ENCODE measurements at places on chromosomes 7 and 10.
A peak's percentile ranks its signal among the peaks of the same experiment; 100 is the strongest.

DNA sequence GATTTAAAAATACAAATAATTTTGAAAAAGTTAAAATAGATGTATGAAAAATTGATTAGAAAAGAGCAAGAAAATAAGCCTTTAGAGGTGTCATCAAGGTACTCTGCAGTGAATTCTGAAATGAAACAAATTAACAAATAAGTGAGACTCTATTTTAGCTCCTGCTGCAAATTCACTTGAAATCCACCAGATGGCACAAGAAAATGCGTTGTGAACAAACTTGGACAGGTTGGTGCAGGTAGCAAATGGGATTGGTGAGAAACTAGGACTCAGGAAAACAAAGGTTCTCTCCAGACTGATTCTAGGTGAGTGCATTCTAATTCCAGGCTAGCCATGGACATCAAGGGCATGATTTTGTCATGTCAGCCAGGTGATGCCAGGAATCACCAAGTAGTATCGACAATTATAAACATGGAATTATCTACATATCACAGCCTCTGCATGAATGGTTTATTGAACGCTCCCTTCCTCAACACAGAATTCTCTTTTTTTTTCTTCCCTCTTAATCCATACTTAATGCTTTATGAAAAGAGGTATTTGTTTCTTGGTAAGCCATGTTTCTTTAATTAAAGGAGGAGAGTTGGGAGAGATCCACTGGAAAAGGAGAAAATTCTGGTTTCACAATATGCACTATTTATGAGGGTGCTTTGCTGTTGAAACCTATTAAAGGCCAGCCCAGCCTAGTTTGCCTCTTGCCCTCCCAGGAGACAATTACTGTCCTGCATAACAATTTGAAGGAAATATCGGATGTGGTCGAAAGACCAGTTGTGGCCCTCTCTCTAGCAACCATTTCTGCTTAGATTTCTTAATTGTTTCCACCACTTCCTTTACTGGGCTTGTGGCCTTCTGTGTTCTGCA is 118.1 kb downstream of the ZNF365 start:
- peak; percentile 40 for DNase-seq

DNA sequence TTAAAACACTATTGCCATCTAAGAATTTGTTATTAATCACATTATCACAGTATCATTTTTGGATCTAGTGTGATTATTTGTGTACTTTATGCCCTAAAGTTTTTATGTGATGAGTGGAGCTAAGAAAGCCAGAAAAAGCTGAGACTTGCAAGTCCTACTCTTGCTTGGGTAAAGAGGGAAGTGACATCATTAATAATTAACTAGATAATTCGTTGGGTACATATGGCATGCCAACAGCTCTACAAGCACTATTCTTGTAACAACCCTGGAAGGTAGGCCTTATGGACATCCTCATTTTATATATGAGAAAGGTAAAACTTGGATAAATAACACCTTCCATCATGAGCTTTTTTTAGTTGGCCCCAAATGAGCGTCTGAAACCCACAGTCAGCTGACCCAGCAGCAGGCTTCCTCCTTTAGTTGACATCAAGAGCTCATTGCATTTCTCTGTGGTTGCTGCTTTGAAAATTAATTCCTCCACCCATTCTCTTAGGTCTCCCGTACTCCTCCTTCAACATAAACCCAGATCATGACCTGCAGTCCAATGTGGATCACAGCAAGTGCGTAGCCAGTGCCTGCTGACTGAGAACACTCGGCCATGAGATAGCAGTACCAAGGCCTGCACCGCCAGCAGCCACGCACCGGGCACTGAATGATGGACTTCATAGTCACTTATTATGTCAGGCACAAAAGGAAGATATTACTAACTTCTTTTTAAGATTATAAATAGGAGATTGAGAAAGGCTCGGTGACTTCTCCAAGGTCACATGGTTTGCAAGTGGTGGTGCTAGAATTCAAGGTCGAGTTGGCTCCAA is 292.0 kb upstream of the AOAH start:
- no peak for DNase-seq

DNA sequence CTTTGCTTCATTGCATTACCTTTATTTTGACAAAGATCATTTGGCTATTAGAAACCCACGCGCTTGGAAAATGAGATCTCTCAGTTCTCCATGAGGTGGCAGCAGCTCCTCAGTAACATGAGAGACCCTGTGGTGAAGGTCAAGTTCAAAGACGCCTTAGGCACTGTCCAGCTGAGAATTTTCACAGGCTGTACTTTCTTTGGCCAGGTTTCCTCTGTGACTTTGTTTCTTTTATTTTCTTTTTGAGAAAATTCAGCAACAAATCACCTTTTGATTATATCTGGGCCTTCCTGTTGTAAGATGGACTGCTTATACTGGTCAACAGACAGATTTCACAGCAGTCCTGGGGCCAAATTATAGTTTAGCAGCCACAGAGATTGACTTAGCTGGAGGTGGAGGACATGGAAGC is 54.5 kb downstream of the RAB18 start:
- no peak for DNase-seq

DNA sequence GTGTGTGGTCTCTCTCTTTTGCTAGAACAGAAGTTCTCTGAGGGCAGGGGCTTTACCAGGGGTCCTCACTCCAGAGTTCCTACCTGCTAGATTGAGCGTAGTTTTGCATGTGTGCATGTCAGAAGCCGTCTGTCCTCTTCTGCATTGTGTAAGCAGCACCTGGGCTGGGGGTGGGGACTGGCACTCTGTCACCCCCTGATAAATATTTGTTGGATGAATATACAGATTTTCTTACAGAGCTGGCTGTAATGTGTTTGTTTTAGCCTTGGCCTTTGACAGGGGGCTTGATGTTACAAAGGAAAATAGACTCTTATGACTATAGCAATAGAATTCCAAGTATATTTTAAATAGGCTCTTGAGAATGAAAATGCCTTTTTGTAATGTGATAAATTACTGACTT is 46.6 kb downstream of the WDR37 start:
- DNase-seq: no peak

DNA sequence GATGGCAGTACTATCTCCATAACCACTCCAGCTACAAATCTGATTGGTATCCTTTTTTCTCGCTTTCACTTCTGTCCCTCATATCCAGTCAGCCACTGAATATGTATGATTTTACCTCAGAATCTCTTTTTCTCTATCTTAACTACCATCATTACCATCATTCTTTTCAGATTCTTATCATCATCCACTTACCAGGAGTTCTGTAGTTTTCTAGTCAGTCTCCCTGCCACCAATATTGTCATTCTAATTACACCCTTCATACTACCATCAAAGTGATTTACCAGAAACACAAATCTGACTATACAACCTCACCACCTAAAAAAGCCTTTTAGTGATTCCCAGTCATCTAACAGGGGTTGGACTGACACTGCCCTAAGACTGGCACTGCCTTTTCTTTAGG is 64.9 kb upstream of the TMEM140 start:
- no peak for DNase-seq

DNA sequence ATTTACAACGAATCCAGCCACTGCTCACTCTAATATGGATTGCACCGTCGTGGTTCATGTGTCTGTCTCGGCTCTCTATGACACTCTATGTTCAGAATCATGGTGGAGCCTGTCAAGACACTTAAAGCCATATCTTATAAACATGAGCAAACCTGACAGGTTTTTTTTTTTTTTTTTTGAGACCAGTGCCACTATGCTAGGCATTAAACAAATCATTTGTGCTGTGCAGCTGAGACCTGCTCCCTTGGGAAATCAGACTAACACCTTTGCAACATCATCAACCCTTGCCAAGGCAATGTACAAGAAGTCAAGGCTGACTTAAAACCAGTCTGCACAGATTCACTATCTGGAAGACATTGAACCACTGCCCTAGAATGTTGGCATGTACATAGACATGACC is 181.2 kb upstream of the ANK3 start:
- no peak for DNase-seq

GRCh38 chr7:84247591-84247990 is 53.0 kb upstream of the SEMA3A start:
- no peak for DNase-seq

GRCh38 chr7:111654343-111654742 is 92.1 kb upstream of the IMMP2L start:
- no peak for DNase-seq

DNA sequence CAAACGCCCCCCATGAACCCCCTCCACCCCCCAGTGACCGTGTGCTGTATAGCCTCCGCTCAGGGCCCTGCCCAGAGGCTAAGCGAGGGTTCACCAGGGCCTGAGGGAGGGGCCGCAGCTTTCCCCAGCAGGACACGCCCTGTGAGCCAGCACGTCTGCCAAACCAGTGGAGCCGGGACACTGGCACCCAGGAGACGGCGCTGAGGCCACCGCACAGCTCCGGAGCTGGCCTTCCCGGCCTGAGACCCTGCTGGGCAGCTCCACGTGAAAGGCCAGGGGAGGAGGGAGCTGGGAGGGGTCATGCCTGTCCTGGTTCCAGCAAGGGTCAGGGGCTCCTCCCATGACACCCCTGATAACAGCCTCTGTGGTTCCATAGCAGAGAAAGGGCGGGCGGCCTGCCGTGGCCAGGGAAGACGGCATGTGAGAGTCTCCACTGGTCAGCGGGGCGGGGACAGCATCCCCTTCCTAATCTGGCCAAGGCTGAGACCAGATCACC is 278.3 kb downstream of the ELFN1 start:
- no peak for DNase-seq

GRCh38 chr7:80601999-80602398 is 36.4 kb upstream of the CD36 start:
- no peak for DNase-seq

DNA sequence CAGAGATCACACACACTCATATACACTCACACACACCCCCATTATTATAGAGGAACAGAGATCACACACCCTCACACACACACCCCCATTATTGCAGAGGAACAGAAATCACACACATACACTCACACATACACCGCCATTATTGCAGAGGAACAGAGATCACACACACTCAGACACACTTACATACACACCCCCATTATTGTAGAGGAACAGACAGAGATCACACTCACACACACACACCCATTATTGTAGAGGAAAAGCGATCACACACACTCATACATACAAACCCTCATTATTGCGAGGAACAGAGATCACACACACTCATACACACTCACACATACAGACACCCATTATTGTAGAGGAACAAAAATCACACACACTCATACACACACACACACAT is 239.0 kb downstream of the BUB3 start:
- DNase-seq: no peak

DNA sequence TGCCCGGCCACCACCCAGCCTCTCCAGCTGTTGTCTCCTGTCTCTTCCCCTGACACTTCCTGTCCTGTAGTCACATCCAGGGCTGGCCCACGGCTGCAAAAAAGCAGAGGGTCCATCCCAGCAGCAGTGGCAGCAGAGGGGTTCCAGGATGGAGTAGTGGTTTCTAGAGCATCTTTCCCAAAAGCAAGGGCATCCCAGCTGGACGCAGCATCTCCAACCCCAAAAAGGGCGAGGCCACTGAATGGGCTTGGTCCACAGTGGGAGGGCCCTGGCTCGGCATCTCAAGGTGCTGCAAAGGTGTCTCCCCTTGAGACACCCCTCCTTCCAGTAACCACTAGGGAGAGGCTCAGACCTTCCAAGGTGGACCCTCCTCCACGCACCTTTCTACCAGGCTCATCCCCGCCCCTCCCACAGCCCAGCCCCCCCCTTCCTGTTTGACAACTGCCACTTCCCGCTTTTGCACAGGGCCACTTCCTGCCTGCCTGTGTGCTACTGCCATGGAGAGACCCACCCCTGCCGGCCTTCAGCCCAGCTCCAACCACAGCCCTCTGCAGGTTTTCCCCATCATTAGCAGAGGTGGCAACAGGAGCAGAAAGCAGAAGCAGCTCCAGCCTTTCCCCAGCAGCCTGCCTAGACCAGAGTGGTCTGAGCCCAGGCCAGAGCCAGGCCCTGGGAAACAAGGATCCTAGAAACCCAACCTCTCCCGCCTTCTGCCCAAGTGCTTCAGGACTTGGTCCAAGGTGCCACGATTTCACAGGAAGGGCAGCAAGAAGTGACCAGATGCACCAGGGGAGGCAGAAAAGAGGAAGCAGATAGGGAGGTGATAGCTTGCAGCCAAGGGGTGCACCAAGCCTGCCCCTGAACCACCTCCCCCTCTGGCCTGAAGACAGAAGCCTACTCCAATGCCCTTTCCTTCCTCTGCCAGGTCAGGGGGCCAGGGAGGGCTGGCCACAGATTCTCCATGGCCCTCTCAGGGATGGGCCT is 8.6 kb downstream of the CAMK2G start:
- DNase-seq: peak; percentile 35

DNA sequence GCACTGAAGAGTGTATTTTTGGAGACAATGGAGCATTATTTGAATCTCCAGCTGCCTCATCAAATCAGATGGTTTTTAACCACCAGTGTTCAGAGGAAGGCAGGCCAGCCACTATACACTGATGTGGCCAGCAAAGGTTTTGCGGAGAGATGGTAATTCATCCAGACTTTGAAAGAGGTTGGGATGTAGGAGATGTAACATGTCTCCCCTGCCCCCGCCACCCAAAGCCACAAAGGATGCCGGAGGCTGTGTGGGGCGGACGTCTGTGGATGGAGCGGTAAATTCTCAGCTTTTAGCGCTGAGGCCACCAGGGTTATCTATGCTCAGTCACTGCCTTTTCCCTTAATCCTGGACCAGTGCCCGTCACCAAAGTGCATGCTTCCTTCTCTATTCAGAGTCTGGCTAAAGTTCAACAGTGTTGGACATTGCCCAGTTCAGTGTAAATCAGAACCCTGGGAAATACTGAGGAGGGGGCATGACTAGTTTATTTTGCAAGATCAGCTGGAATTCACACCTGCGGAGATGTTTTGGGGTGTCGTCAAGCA is 3.7 kb upstream of the TRIP6 start:
- no peak for DNase-seq

- DNase-seq: no peak
These were observed 47.7 kb downstream of the AMZ1 start for GRCh38 chr7:2735744-2736143.

DNA sequence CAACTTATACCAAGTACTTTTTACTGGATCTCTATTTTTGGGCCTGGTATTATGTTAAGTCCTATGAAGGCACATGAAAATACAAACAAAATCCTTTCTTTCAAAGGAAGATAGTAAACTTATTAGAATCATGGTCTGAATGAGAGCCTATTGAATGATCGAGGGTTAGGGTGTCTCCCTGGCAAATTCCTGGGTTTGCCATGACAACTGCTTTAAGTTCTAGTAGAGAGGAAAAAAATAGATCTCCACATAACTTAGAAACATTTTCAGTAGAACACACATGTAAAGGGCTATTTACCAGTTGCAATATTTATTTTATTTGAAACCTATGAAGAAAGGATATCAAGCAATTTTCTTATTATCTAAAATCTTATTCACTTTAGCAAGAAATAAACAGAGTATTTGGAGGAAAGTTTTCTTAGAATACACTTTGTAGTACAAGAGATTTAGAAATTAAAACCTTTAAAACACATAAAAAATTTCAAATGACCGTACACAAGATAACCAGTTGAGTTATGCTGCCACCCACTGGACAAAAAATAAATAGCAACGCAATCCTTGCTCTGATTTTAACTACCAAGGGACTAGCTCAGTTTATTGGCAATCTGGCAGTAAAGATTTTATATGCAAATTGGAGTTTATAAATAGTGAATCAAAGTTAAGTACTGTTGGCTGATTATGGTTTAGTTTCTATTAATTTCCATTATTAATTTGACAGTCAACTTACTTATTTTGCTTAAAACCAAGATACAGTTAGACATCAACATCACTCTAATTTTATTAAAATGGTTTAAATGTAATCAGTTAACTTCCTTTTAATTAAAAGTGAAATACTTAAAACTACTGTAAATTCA is 33.9 kb downstream of the CACUL1 start:
- DNase-seq: peak; percentile 39

- no peak for DNase-seq
These were observed 128.1 kb upstream of the VIPR2 start for GRCh38 chr7:159272739-159273138.

GRCh38 chr7:28793381-28794085 is 164.6 kb downstream of the TRIL start:
- no peak for DNase-seq
